ENCODE measurements at places on chromosomes 2 and 18.

DNA sequence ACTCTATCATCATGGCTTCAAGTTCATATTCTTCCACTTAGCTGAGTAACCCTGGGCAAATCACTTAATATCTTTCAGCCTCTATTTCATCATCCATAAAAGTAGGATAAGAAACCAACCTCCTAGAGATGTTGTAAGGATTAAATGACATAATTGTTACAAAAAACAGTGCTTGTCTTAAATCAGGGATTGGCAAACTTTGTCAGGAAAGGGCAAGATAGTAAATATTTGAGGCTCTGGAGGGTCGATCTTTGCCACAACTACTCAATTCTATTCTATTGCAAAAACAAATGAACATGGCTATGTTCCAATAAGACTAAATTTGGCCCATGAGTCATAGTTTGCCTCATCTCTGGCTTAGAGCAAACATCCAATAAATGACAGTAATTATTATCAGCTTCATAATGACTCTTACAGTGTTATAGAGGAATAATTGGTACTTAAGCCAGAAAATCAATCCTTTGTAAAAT lies 184.7 kb downstream of the SATB2 start:
- DNase-seq, result no peak

- no peak for DNase-seq
These were observed at the start of gene SERPINB5 for GRCh38 chr18:63476668-63477067. TSS of gene SERPINB5 (plus strand) at chr18:63476958. CDS start at chr18:63484429, 7,471 bp downstream.

- DNase-seq, result no peak
These were observed 91.3 kb downstream of the ZNF804A start for GRCh38 chr2:184689638-184690037.

GRCh38 chr2:101718993-101719571 lies 21.6 kb downstream of the MAP4K4 start:
- no peak for DNase-seq

DNA sequence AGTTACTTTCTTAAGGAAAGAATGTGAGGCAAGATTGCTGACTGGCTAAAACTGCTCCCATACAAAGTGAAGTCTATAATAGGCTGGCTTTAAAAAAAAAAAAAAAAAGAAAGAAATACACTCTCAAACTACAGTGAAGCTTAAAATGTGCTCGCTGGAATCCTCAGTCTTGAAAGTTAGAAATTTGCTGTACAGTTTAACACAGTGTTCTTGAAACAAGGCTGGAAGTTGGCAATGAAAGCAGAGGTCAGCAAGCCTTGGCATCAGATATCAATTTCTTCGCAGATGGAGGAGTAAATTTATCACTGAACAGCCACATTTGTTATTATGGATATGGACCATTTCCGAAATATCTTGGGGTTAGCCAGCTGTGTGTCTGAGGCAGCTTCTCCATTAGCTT lies 392.9 kb downstream of the ZNF516 start:
- no peak for DNase-seq

- no peak for DNase-seq
These were observed 99.0 kb upstream of the ID2 start for GRCh38 chr2:8582651-8583399.

DNA sequence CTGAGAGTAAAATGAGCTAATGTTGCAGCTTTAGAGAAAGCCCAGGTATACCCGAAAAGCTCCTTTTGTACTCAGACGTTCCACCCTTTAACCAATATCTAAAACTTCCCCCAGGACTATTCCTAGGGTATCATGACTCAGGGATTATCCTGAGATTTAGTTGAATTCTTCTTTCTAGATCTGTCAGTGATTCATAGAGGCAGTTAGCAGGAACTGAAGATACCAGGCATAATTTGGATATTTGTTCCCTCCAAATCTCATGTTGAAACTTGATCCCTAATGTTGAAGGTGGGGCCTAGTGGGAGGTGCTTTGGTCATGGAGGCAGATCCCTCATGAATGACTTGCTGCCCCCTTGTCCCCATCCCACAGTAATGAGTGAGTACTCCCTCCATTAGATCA lies 161.2 kb upstream of the LRP1B start:
- DNase-seq, result no peak

DNA sequence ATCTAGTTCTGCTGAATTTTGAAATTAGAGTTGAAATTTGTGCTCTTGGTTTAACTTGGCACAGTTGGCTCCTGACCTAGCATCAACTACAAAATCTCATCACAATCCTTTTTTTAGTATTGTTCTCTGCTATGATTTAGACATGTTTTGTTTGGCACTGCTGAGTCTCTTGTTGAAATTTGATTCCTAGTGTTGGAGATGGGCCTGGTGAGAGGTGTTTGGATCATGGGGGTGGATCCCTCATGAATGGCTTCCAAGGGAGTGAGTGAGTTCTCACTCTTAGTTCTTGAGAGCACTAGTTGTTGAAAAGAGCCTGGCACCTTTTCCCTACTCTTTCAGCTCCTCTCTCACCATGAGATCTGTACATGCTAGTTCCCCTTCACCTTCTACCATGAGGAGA lies 605.6 kb upstream of the SLC39A10 start:
- DNase-seq, result no peak

DNA sequence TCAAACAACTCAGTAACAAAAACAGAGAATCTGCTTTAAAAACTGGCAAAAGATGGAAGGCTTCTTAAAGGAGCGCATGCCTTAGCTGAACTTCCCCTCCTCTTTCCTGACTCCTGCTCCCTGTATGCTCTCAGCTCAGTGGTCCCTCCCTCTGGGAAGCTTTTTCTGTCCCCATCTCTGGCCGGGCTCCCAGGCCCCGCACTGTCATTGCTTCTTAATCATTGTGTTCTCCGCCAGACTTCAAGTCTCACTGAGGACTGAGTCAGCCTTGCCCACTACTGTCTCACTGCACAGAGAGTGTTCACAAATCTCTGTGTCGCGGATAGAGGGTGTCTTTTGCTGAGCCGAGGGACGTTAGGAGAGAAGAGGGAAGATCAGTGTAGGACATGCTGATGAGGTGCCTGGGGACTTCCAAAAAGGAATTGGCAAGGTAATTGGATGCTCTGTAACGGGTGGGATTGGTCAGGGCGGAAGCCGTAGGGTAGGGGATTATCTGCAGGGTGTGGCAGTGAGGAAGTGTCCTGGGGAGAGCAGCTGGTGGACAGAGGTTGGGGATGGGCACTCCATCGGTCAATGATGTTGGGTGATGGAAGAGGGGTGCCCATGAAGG lies 16.2 kb downstream of the TOGARAM2 start:
- DNase-seq, result no peak

GRCh38 chr2:119247844-119248271 lies 24.2 kb downstream of the STEAP3 start:
- DNase-seq, result no peak

DNA sequence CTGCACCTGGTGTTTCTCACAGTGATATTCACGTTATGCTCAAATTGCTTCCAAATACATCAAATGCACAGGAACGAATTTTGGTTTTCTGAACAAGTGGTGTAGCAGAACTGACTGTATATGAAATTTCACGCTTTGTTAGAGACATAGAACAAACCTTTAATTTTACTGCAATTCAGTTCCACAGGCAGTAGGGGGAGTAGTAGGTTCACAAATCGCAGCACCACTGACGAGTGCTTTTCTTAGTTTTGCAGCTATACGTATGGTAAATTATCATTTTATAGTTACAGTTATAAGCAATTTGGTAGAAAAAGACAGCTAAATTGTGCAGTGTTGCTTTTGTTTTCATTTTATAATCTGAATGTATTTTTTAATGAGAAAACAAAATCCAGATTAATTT lies 113.3 kb downstream of the KIAA1328 start:
- peak; percentile 54 for DNase-seq

- DNase-seq, result no peak
These were observed 45.1 kb downstream of the PROC start for GRCh38 chr2:127463155-127463991.

- DNase-seq, result peak; percentile 52
These were observed 55.3 kb upstream of the LAPTM4A start for GRCh38 chr2:20106746-20107145.

- DNase-seq, result no peak
These were observed 80.8 kb downstream of the COLEC12 start for GRCh38 chr18:419541-420175.

DNA sequence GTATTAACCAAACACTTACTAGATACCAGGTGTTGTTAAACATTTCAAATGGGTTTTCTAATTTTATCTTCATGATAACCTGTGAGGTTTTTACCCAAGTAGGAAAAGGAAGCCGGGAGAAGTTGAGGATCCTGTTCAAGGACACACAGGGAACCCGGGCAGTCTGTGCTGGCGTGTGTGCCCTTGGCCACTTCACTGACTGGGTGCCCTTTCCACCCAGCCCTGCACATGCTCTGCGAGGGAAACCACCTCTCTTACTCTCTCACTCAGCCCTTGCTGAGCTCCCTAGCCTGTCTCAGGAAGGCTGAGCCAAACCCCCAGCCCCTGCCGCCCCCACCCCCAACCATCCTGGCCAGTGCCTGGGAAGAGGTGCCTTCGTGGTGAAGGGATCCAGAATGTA lies 51.8 kb downstream of the TEX44 start:
- DNase-seq, result no peak

DNA sequence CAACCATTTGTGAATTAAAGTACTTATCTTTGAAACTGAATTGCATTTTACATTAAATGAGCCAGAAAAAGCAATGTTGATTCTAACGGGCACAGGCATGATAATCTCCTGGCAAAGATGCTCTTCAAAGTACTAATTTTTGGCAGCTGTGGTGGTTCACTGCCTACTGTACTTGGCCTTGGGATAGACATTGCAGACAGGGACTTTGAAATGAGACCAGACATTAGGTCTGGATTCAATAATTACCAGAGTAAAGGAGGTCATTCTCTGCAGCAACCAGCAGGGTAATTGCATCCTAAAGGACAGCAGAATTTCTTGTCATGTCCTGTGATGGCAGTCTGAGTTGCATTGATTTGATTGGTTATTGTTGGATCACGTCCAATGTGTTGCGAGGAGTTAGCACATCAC lies 986.5 kb downstream of the TDRD15 start:
- DNase-seq, result no peak

DNA sequence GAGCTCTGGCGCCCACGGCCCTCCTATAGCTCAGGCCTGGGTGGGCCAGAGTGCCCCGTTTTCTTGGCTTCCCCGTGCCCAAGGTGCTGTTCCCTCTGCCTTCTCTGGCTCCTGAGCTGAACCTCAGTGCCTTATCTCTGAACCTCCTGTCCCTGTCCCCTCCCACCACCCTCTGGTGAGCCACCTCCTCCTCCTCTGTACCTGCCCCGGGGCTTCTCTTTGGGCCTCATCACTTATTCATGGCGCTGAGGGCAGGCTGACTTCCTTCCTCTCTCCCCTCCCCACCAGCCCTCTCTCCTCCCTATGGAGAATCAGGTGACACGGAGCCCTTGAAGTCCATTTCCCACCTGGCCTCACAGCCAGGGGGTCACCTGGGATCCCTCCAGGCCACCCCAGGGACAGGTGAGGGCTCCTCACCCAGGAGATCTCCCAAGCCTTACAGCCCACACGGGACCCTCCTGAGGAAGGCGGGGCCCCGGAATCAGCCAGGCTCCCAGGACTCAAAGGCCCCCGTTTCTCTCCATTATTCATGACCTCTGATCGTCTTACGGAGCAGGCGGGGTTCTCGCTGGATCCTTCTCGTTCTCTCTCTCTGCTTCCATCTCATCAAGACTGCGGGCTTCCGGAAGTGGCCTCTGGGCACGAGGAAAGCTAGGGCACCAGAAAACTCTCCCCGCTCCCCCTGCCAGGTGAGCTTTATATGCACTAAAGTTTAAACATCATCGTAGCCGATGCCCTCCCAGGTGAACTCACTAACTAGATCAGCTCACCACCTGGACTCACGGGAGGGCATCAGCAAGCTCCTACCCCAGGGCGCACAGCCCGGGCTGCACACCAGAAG lies at the start of gene LOXHD1:
Gene LOXHD1, minus strand, starts transcription at position 106 of the 841 bp plus-strand sequence. CDS start 187 bp downstream, outside the sequence.
- DNase-seq, result no peak

- peak; percentile 77 for DNase-seq
These were observed 1.0 kb upstream of the TUBB6 start for GRCh38 chr18:12306752-12307700.

Data from dermis microvascular lymphatic vessel endothelial cell (primary cell).